ENCODE measurements at places on chromosomes 13 and 19.

GRCh38 chr19:35045667-35046300 is 4.3 kb downstream of the HPN start:
- no peak for DNase-seq

- no peak for DNase-seq
These were observed 1.1 kb downstream of the NAXD start for GRCh38 chr13:110616103-110617101.

- peak; percentile 35 for DNase-seq
These were observed 110.5 kb downstream of the COG6 start for GRCh38 chr13:39765801-39766463.

DNA sequence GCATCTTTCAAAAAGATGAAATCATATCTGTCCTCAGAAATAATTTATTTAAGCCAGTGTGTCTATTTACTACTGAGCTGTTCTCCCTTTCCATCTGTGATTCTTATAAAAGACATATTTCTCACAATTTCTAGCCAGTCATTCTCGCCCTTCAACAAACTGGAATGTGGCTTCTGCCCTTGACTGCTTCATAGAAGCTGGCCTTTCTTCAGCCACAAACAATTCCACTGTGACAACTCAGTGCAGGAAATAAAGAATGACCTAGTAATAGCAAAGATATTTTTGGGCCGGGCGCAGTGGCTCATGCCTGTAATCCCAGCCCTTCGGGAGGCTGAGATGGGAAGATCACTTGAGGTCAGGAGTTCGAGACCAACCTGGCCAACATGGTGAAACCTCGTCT is 655.5 kb downstream of the PCDH9 start:
- no peak for DNase-seq

- no peak for DNase-seq
These were observed 16.2 kb upstream of the KATNAL1 start for GRCh38 chr13:30323524-30323923.

- DNase-seq = no peak
These were observed 13.2 kb upstream of the TCF3 start for GRCh38 chr19:1665565-1666047.

- DNase-seq = peak; percentile 82
These were observed 6.6 kb upstream of the EML2 start for GRCh38 chr19:45645631-45646344.

DNA sequence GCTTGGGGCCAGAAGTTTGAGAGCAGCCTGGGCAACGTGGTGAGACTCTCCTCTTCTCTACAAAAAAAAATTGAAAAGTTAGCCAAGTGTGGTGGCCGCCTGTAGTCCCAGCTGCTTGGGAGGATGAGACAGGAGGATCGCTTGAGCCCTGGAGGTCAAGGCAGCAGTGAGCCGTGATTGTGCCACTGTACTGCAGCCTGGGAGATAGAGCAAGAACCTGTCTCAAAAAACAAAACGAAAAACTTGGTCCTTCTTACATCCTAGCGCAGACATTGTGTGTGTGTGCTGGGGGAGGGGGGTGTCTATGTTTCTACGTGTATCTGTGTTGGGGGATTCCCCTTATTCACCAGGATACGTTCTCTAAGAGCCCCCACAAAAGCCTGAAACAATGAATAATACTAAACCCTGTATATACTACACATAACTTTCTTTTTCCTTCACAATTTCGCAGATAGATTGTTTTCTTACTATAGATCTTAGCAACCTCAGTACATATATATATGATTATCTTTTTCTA is 7.9 kb downstream of the AXL start:
- DNase-seq = no peak

DNA sequence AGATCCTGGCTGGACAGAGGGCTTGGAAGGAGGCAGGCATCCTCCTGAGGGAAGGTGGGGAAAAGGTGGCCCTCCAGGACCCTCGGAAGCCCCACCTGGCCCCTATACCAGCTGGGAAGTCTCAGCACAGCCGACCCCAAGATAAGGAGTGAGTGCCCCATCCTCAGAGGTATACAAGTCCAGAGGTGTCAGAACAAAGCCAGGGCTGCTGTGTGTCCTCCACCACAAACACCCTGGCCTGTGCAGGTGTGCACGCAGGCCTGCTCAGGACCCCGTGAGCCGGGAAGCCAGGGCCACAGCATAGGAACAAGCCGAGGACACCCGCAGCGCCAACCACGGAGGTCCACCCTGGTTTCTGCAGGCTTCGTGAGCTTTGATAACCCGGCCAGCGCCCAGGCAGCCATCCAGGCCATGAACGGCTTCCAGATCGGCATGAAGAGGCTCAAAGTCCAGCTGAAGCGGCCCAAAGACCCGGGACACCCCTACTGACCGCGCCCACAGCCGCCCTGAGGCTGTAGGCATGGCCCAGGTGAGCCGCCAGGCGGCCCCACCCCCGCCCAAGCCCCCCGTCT is 68.6 kb downstream of the CELF5 start:
- no peak for DNase-seq

DNA sequence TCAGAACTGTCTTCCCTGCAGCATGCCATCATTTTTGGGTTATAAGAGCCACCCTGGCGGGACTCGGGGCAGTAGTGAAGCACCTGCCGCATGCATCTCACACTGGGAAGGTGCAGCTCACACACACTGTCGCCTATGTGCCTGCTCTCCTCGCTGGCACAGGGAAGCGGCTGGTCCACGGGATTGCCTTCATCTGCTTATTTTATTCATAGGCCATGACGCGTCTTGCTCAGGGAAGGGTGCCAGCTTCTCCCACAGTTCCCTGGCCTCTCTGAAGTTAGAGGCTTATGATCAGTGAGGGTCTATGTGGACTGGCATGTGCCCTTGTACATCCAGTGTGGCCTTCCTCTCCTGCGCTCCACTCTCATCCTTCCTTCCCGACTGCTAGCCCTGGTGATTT is 150.0 kb downstream of the KLF12 start:
- peak; percentile 38 for DNase-seq

DNA sequence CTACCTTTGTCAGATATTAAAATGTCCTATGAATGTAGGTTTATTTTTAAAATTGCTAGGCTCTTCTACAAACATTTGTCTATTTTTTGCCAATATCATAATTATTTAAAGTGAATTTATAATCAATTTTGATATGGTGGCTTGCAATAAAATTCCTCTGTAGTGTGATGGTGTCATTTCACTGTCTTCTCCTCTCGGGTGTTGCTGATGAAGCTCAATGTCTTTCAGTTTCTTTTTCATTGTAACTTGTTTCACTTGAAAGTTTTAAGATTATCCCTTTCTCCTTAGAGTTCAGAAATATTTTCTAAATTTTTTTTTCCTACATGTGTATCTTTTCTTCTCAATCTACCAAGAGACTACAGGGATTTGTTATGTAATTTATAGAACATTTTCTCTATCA is 267.1 kb upstream of the EDNRB start:
- DNase-seq = no peak

GRCh38 chr13:91148098-91148497 is 199.4 kb upstream of the MIR17HG start:
- DNase-seq = no peak

- peak; percentile 92 for DNase-seq
These were observed 23.6 kb upstream of the ZNF724 start for GRCh38 chr19:23273590-23274412.

- DNase-seq = no peak
These were observed 119.6 kb downstream of the PRR20E start for GRCh38 chr13:57286511-57287098.

GRCh38 chr13:91698767-91699166 is 300.3 kb downstream of the GPC5 start:
- DNase-seq = no peak

DNA sequence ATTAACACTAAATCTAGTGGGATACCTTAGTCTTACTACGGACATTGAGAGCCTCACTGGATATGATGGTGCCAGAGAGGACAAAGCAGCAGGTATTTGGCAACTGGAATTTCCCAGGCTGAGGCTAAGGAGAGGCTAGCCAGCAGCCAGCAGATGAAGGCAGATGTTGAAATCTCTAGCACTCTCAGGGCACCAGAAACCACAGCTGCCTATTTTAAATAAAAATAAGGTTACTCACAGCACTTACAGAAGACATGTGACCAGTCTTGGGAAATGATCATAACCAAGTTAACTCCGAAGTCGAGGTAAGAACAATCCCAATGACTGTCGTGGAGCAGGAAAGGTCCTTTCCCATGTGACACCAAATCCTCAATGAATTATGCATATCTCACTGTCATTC is 1726.0 kb downstream of the EFNB2 start:
- DNase-seq = no peak

DNA sequence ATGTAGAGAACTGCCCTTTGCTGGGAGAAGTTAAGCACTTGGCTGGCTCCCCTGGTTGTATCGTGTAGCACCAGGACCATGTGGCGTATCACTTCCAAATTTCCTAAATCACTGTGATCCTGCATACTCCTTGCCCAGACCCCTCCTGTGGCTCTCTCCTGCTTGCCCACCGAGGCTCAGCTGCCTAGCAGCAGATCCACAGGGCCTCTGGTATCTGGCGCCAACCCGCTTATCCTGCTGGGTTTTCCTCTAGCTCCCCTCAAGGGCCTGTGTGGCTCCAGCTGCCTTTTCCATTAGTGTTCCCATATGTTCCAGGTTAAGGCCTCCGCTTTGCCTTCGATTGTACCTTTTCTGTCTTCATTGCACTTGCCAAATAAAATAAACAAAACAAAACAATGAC is 16.5 kb downstream of the LRCH1 start:
- no peak for DNase-seq

- DNase-seq = no peak
These were observed 149.9 kb upstream of the HTR2A start for GRCh38 chr13:47046706-47047105.

DNA sequence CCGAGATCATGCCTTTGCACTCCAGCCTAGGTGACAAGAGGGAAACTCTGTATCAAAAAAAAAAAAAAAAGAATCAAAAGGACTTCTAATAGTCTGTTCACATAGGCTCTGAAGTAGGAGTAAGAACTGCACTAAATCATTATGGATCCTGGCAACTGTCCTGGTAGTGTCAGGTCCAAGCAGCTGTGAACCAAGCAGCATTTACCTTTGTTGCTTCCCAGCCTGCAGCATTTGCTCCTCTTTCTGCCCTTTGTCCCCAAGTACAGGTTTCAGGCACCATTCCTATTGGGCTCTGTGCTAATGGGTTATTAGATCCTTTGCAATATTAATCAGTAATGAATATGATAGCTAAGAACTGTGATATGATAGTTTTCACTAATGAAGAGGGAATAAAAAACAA is 77.4 kb upstream of the NBEA start:
- DNase-seq = no peak

- no peak for DNase-seq
These were observed 83.3 kb upstream of the PCDH8 start for GRCh38 chr13:52931539-52932431.

- DNase-seq = no peak
These were observed 224.7 kb downstream of the DCT start for GRCh38 chr13:94254737-94255136.

DNA sequence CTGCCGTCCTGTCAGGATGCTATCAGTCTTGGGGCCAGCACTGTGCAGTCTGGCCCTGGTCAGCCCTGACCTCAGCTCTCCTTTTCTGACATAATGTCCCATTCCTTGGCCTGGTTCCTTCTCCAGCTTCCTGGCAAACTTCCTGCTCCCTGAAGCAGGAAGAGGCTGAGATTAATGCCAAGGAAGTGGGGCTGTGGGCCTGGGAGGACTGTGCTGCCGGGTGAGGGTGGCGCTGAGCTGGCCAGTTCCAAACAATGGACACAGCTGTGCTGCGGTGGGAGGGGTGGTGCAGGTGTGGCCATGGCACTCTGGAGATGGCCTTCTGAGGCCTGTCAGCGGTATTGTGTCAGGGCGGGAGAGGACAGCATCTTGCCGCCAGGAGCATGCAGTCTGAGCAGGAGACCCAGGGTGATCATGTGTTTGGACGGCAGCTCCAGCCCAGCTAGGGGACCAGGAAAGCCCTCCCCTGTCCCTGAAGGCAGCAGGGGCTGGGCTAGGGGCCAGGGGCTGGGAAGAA is 30.9 kb downstream of the TUBA3C start:
- no peak for DNase-seq

DNA sequence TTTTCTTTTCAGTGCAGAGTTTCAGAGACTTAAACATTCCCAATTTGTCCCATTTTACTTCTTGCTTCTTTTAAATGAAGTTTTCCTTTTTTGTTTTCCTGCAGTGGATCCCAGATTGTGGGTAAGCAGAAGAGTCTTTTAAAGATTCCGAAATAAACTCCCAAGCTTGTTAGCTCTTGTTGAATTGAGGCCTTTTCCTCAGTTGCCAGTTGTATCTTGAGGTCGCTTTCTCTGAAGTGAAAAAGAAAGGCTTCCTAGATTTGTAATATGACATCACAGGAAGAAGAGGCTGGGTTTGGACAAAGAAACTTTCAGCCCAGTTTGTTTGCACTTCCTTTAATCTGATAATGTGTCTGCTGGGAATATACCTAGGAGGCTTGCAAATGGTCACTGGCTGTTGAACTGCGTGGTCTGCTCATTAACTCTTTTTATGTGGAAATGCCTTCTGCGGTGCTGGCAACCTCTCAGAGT is at the start of gene LPAR6:
Gene LPAR6, minus strand, starts transcription at position 233 of the 471 bp plus-strand sequence. CDS start 690 bp downstream, outside the sequence.
- DNase-seq = no peak

GRCh38 chr19:4030981-4031380 is 23.4 kb downstream of the PIAS4 start:
- DNase-seq = no peak

GRCh38 chr19:13830741-13831536 is 35.7 kb downstream of the ZSWIM4 start:
- DNase-seq = no peak

- DNase-seq = no peak
These were observed 29.6 kb upstream of the CALM3 start for GRCh38 chr19:46571495-46571894.

DNA sequence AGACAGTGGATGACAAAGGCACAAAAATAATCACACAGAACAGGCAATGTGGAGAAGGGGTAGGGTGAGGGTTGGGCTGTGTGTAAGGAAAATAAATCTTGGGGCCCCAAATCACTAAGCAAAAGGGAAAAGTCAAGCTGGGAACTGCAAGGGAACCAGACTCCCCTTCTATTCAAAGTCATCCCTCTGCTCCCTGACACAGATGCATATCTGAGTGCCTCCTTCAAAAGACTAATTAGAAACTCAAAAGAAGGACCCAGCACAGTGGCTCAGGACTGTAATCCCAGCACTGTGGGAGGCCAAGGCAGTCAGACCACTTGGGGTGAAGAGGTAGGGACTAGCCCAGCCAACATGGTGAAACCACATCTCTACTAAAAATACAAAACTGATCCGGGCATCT is 18.3 kb downstream of the ZNF611 start:
- DNase-seq = no peak

DNA sequence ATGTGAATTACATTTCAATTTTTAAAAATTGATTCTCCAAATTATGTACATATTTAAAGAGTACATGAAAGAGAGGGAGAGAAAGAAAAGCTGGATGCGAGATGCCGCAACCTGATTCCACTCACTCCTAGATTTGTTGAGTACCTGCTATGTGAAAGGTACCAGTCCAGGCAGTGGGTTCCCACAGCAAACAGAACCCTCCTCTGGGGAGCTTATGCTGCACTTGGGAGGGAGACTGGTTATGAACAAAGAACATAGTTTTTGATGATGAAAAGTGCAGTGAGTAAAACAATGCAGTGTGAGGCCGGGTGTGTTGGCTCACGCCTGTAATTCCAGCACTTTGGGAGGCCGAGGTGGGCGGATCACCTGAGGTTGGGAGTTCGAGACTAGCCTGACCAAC is 43.4 kb downstream of the ACTN4 start:
- DNase-seq = no peak
